ENCODE measurements at places on chromosomes 6 and 20. TPM values are rescaled to one million over a fixed set of nuclear protein-coding genes. Genes with fewer than 3 reads are reported as not detected.

SOBP gene
- 0.05 TPM for total RNA-seq

FKBP1C gene
- total RNA-seq = 1.9 TPM

MCHR2 gene
- total RNA-seq = not detected

DNA sequence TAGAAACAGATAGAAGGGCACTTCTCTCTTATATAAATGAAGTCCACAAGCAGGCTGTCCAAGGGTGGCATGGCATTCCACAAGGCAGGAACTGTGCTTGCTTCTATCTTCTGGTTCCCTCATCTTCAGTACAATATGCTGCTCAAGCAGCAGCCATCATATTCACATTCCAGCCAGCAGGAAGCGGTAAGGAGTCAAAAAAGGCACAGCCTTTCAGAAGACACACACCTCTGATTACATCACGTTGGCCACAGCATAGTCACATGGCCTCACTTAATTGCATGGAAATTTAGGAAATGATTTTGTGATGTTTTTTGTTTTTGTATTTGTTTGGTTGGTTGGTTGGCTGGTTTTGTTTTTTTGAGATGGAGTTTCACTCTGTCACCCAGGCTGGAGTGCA is 19.0 kb downstream of the REM1 start:
- no peak for DNase-seq
